CMK (cell line): ENCODE measurements at places on chromosomes 7 and 10.
A peak's percentile ranks its signal among the peaks of the same experiment; 100 is the strongest.

DNA sequence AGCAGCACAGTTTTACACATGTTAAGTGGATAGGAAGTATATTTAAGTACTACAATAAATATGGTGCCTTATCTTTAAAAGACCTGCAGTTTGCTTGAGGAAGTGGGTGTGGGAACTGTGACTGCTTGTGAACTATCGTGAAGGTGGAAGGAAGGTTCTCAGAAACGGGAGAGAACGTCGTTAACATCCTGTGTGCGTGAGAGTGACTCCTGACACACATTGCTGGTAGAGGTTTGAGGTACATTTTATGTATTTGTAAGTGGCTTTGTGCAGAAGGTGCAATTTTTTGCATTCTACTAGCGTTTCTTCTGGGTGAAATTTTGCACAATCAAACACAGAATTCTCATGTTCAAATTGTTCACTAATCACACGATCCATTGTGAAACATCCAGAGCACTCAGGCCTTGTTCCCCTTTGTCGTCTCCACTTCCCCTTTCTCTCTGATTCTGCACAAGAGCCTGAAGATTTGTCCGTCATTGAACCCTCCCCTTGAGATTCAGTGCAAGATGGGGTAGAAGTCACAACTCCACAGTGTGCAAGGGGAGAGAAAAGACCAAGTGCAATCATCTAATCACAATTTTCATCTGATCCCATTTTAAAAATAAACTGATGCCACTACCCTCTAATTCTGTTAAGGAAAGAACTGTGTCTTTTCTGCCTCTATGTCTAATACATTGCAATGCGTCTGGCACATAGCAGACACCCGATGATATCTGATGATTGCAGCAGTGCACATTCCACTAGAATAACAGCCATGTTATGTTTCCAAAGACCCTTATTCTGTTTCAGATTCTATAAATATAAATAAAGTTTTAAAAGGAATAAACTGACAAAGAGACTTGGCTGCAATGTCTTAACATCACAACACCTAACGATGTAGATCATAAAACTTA lies 279.9 kb downstream of the NEBL start:
- peak; percentile 58 for DNase-seq

DNA sequence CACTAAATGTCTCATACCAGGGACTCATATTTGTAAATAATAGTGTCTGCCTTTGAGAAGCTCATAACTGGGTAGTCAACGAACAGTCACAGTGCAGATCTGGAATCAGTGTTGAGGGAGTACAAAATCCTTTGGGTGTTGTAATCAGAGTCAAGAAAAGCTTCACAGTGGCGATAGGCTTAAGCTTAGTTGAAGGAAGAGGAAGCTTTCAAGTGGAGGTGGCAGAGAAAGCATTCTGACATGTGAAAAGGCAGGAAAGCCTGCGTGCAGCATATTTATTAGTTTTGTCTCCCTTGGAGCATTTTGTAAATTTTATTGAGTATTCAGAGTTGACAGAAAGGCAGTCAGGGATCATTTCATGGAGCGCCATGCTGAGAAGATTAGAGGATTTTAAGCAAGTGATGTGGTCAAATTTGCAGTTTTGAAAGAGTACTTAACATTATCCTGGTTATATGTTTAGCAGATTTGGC lies 104.9 kb downstream of the ADK start:
- DNase-seq, result no peak

DNA sequence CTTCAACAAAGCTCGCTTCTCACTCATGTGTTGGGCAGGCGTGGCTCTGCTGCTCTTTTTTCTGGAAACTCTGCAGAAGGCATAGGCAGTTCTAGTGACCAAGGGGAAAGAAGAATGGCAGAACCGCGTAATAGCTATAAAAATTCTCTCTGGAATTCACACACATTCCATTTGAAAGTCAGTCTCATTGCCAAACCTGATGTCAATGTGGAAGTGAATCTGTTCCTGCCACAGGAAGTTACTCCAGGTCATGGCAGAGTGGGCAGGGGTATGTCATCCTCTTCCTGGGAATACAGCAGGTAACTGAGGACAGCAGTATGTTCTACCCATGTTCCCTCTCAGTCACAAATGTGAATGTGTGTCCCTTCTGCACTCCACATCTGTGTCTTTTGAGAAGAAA lies 8.2 kb upstream of the PAXIP1 start:
- DNase-seq, result no peak

DNA sequence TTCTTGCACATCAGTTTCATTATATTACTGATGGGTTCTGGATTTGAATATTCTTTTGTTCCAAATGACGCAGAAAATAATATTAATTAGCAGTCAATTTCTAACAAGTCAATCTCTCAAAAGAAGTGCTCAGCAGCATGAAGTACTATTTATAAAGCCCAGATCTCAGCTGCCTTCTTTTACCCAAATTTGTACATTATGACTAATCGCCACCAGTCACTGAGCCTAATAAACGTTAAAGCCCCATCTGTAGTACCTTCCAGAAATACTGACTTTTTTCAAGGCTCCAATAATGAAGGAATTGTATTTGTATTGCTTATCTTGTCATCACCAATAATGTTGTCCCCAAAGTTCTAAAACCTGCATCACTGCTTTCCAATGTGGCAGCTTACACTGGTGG lies 540.2 kb downstream of the PARD3 start:
- no peak for DNase-seq

- no peak for DNase-seq
Measured at GRCh38 chr7:135480966-135481597, 28.8 kb downstream of the CNOT4 start.

DNA sequence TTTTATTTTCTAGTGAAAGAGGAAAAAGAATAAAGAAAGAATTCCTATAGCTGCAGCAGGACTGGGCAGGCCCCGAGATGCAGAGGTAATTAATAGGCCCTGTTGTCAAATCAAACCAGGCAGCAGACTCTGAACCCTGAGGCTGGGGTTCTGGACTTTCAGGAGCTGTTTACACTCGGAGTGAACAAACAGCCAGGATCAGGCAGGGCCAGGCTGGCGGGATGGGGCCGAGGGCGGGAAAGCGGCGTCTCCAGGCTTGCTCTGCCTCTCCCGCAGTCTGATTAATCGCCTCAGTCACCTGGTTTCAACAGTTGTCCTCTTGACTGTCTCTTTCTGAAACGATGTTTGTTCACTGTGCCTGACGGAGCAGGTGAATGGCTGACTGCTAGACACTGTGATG lies 675.4 kb upstream of the FOXK1 start:
- DNase-seq, result no peak

- no peak for DNase-seq
Measured at GRCh38 chr10:53130337-53130736, 357.8 kb upstream of the MBL2 start.

DNA sequence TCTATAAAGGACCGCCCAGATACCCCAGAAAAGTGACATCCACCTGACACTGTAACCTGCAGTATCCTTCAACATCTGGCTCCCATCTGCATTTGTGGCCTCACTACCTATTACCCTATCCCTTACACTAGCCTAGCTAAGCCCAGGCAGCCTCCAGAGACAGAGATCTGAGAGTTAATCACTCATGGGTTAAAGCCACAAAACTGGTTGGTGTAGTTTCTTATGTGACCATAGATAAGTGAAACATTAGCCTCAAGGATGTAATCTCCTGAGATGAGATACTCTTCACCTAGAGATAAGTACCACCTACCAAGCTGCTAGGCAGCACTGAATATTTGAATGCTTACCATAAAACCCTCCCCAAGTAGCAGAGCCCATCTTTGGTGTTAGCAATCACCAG lies 35.4 kb downstream of the CTTNBP2 start:
- no peak for DNase-seq

DNA sequence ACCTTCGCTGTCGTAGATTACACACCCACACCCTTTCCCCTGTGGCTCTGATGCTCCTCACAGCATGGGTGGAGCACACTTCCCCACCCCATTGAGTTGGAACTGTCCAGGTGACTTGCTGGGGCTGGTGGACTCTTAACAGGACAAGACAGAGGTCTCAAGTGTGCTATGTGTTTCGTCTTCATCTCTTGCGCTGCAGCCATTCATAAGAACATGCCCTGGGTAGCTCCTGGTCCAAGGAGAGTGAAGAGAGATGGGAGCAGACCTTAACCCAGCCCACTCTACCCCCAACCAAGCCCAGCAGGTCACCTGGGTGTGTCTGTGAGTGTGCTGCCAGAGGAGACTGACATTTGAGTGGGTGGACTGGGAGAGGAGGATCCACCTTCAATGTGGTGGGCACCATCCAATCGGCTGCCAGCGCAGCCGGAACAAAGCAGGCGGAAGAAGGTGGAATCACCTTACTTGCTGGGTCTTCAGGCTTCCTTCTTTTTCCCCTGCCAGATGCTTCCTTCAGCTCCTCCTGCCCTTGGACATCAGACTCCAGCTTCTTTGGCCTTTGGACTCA lies 112.4 kb downstream of the HTR5A start:
- DNase-seq, result no peak

GRCh38 chr7:1975179-1975578 lies 257.6 kb downstream of the MAD1L1 start:
- DNase-seq, result no peak

DNA sequence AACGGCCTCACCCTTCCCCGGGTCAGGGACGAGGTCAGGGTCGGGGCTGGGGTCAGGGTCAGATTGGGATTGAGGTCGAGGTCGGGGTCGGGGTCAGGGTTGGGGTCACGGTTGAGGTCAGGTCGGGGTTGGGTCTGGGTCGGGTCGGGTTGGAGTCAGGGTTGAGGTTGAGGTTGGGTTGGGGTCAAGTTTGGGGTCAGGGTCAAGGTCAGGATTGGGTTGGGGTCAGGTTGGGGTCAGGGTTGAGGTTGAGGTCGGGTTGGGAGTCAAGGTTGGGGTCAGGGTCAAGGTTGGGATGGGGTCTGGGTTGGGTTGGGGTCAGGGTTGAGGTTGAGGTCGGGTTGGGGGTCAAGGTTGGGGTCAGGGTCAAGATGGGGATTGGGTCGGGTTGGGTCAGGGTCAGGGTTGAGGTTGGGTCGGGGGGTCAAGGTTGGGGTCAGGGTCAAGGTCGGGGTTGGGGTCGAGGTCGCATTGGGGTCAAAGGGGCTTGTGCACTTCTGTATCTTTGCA lies 131.4 kb downstream of the VIPR2 start:
- no peak for DNase-seq

- no peak for DNase-seq
Measured at GRCh38 chr7:127897704-127898454, 133.4 kb downstream of the LRRC4 start.

- no peak for DNase-seq
Measured at GRCh38 chr10:120282846-120283492, 174.1 kb upstream of the PLPP4 start.

DNA sequence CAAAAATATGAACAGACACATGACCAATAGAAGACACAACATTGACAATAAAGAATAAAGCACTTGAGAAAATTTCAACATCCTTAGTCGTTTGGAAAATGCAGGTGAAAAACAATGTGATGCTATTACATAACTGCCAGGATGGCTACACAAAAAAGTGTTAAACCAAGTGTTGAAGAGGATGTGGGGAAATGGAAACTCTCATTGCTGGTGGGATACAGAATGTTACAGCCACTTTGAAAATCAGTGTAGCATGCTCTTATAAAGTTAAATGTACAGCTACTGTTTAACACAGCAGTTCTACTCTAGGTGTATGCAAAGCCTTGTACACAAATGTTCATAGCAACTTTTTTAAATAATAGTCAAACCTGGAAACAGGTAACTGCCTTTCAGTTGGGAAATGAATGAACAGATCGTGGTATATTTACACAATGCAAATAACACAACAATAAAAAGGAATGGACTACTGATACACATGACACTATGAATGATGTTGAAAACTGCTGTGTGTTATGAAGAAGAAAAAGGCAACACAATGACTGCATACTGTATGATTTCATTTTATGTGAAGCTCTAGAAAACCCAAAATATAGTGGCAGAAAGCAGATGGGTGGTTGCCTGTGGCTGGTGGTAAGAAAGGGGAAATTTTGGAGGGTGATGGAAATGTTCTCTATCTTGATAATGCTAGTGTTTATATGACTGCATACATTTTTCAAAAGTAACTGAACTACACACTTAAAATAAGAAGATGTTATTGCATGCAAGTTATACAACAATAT lies 102.2 kb upstream of the VIPR2 start:
- DNase-seq, result no peak

- no peak for DNase-seq
Measured at GRCh38 chr7:116018731-116019130, 11.8 kb downstream of the TFEC start.

GRCh38 chr7:16564909-16565426 lies 38.3 kb downstream of the LRRC72 start:
- no peak for DNase-seq

DNA sequence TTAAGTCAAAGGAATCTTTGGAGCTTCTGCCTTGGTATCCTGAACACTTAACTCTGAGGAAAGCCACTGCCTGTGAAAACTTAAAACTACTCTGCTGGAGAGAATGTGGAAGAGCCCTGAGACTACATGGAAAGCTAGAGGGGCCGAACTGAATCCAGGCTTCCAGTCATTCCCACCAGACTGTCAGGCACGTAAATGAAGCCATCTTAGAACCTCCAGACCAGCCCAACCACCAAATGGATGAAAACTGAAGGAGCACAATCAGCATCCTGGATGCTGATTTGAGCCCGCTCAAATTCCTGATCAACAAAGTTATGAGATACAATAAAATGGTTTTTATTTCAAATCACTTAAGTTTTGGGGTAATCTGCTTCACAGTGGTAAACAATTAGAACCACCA lies 30.8 kb downstream of the TNPO3 start:
- no peak for DNase-seq

- DNase-seq, result no peak
Measured at GRCh38 chr7:33534833-33535232, 370.5 kb upstream of the BMPER start.

- DNase-seq, result no peak
Measured at GRCh38 chr7:70586822-70587221, 545.1 kb upstream of the GALNT17 start.

DNA sequence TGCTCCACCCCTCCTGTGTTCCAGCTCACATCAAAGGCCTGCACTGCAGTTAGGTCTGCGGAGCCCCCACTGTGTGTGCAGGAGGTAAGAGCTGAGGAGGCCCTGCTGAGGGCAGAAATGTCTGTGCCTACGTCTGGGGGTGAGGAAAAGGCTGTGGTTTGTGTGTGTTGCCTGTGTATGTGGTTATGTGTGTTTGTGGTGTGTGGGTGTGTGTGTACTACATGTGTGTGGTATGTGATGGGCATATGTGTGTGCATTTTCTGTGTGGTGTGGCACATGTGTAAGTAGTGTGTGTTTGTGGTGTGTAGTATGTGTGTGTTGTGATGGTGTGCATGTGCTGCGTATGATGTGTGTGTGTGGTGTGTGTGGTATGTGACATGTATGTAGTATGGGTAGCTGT lies 36.2 kb downstream of the ANXA8 start:
- DNase-seq, result no peak

DNA sequence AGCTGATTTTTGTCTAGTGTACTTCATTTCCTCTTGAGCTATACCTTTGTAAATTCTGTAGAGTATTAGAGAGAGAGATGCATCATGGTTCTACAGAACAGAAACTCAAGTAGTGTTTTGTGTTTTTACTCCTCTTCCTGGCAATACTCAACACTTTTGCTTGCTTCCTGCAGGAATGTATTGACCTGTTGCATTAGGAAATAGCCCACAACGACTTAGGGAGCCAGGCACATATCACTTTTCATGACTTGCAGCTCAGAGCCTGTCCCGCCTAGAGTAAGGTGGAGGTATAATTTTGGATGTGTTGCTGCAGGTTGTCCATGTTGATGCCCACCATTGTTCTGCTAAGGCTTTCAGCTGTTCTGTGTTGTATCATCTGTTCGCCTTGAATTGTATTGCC lies 216.3 kb downstream of the SDK1 start:
- no peak for DNase-seq
